Activated CD8-positive, alpha-beta T cell treated with anti-CD3 and anti-CD28 coated beads, Interleukin-2, amount 10 ng/mL, durations not matched to agents 7 days and 5 days (primary cell): ENCODE measurements at places on chromosomes 16 and 17. TPM values are rescaled to one million over a fixed set of nuclear protein-coding genes. Genes with fewer than 3 reads are reported as not detected.
A peak's percentile ranks its signal among the peaks of the same experiment; 100 is the strongest.

- H3K4me1 ChIP-seq: peaks cover 5% of the 10 kb centered on the region
- peaks cover 2% of the 10 kb centered on the region for H3K36me3 ChIP-seq
- H3K4me3 ChIP-seq: no peak overlapping the region
- no peaks in the 10 kb centered on the region for H3K27me3 ChIP-seq
- DNase-seq: no peak
Measured at GRCh38 chr16:57760357-57761160, 25.0 kb downstream of the KATNB1 start.

The HOXB5 gene
- not detected for total RNA-seq

DNA sequence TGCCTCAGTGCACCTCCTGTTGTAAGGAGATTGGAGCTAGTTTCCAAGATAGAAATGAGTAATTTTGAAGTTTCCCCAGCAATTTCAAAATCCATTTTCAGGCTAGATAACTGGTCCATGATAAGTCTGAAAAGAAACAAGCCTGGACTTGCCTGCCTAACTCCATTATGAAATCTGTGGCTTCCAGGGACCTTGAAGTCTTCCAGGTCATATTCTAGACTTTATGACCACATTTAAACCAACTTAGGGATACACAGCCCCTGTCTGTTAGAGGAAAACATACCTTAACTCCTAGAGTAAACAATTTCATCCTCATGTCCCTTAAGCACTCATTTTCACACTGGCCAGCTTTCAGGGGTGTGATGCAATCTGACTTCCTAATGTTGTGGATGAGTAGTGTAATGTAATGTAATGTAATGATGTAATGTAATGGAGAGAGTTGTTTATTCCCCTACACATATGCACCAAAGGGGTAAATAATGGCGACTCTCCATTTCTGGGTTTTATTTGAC is 96.7 kb upstream of the FAM20A start:
- H3K4me1 ChIP-seq: no peaks in the 10 kb centered on the region

The C17orf107 gene
- total RNA-seq: 1.1 TPM

GRCh38 chr16:75319513-75320411 is 68.3 kb upstream of the BCAR1 start:
- peaks cover 14% of the 10 kb centered on the region for H3K36me3 ChIP-seq
- DNase-seq: peak; percentile 60
- peaks cover 16% of the 10 kb centered on the region for H3K27me3 ChIP-seq
- peak overlapping the region; percentile 48 for H3K4me3 ChIP-seq

DNA sequence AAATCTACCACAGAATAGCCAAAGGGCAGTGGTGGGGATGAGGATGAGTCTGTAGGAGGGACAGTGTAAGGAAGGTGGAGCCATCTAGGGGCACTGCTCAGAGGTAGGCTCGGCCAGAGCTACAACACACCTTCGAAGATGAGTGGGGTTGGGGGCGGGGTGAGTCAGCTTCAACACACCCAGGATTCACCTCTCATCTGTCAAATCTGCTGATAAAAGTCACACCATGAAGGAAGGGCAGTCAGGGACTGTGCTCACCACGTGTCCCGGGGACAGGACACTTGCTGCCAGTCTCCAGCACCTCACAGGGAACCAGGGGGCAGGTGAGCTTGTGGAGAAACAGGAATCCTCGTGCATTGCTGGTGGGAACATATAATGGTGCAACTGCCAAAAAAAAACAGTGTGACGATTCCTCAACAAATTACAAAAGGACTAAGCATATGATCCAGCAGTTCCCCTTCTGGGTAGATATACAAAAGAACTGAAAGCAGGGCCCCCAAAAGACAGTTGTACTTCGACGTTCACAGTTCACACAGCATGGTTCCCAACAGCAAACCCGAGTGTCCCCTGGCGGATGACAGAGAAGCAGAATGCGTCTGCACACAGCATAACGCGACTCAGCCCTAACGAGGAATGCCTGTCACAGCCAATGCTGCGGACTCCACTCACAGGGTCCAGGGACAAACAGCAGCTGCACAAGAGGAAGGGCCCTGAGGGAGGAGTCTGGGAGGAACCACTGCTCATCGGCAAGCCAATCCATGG is 133.1 kb downstream of the ANKRD11 start:
- DNase-seq: peak; percentile 54
- peaks cover 94% of the 10 kb centered on the region for H3K4me1 ChIP-seq
- peaks cover 44% of the 10 kb centered on the region for H3K36me3 ChIP-seq

GRCh38 chr17:42639525-42640113 is 19.5 kb upstream of the TUBG2 start:
- H3K36me3 ChIP-seq: no peaks in the 10 kb centered on the region
- no peak overlapping the region for H3K4me3 ChIP-seq
- no peak overlapping the region for H3K27ac ChIP-seq
- H3K4me1 ChIP-seq: no peaks in the 10 kb centered on the region
- no peak for DNase-seq

DNA sequence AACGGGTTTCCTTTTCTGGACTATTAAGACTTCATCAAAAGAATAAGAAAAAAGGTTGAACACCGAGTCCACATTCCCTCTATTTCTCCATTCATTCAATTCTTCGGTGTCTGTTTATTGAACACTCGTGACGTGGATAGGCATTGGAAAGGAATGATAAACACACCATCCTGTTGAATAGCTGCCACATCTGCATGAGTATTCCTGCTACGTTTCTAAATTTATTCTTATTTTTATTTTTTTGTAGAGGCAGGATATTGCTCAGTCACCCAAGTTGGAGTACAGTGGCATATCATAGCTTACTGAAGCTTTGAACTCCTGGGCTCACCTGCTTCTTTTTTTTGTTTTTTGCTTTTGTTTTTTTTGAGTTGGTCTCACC is 80.8 kb upstream of the CIBAR2 start:
- no peak overlapping the region for H3K27ac ChIP-seq
- no peaks in the 10 kb centered on the region for H3K4me1 ChIP-seq
- DNase-seq: no peak
- H3K27me3 ChIP-seq: peaks cover 8% of the 10 kb centered on the region
- H3K4me3 ChIP-seq: no peak overlapping the region
- no peaks in the 10 kb centered on the region for H3K36me3 ChIP-seq

The CD300LB gene
- total RNA-seq: not detected

DNA sequence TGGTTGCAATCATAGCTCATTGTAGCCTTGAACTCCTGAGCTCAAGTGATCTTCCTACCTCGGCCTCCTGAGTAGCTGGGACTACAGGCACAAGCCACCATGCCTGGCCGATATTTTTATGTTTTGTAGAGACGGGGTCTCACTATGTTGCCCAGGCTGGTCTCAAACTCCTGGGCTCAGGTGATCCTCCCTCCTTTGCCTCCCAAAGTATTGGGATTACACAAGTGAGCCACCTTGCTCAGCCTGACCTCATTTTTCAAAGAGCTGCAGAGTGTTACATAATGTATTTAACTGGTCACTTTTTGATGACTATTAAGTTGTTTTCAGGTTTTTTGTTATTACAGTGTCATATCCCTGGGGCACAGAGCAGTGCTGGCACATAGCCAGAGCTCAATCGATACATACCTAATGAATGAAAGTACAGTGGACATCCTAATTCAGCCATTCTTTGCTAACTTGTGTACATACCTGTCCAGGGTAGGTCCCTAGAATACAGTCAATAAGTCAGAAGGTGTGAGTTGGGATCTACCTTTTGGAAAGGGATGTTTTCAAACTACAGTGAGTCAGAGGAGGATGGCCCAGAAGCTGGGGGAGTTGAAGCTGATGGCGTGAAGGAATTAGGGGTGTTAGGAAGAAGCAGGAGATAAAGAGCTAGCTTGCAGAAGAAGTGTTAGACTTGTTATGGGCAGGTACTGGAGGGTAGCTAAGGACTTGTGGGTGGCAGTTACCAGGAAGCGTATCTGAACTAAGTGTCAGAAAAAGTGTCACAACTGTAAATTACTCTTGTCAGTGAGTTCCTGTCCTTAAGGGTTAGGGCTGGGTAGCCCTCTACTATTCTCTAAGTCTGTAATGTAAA is 20.1 kb upstream of the CYLD start:
- no peak overlapping the region for H3K4me3 ChIP-seq
- H3K4me1 ChIP-seq: peaks cover 40% of the 10 kb centered on the region
- peaks cover 22% of the 10 kb centered on the region for H3K36me3 ChIP-seq
- DNase-seq: no peak
- peak overlapping the region; percentile 33 for H3K27ac ChIP-seq

DNA sequence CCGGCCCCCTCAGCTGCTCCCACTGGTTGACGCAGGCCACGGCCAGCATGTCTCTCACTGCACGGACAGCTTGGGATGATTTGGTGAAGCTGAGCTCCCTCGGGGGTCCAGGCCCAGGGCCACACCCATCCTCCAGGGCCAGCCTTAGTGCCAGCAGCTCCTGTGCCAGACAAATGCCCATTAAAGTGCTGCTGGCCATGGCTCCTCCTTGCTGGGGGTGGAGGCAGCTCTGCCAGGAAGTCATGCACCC is 2.5 kb downstream of the TRIM47 start:
- peak overlapping the region; percentile 91 for H3K4me3 ChIP-seq
- peaks cover 26% of the 10 kb centered on the region for H3K36me3 ChIP-seq
- H3K27ac ChIP-seq: peak overlapping the region; percentile 92
- peaks cover 47% of the 10 kb centered on the region for H3K4me1 ChIP-seq

DNA sequence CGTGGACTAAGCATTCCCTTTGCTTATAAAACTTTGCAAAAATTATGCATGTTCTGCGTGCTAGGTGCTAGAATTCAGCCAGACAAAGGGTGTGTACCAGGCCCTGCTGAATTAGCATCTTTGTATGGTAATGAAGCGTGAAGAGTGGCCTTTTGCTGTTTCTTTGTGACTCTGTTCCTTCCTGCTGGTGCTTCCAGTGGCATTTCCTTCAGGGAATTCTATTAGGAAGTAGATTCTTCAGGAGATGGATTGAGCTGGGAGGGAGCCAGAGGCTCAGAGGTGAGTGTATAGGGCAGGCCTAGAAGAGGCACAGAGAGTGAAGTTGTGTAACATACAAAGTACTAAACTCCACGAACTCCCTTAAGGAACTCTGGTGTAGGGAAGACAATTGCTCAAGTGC is 73.9 kb upstream of the ASIC2 start:
- no peak for DNase-seq
- no peaks in the 10 kb centered on the region for H3K36me3 ChIP-seq
- no peaks in the 10 kb centered on the region for H3K4me1 ChIP-seq

GRCh38 chr16:85765211-85765610 is 14.3 kb upstream of the C16orf74 start:
- no peaks in the 10 kb centered on the region for H3K36me3 ChIP-seq
- DNase-seq: no peak
- H3K27ac ChIP-seq: no peak overlapping the region
- H3K27me3 ChIP-seq: peaks cover 3% of the 10 kb centered on the region

GRCh38 chr17:57599271-57600045 is 145.6 kb downstream of the CCDC182 start:
- peaks cover 92% of the 10 kb centered on the region for H3K4me1 ChIP-seq
- no peaks in the 10 kb centered on the region for H3K27me3 ChIP-seq
- peak overlapping the region; percentile 98 for H3K27ac ChIP-seq
- peak; percentile 45 for DNase-seq

The NAGS gene
- total RNA-seq: 0.78 TPM

DNA sequence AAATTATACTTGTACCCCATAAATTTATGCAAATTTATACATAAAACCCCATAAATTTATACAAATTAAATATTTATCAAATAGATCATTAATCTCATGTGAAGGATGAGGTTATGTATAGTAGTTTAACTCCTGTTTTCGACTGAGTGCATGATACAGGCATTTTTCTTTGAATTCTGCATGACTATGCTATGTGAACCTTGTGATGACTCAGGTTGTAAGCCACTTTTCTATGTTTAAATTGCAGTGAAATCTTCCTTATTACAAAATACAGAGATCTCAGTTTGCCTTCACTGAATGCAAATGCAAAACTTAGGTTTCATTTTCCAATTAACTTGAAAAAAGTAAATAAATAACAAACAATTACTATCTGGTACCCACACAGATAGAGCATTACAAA is 843.7 kb downstream of the CDH11 start:
- no peak overlapping the region for H3K27ac ChIP-seq
- H3K4me1 ChIP-seq: no peaks in the 10 kb centered on the region
- no peaks in the 10 kb centered on the region for H3K27me3 ChIP-seq
- H3K4me3 ChIP-seq: no peak overlapping the region
- no peak for DNase-seq
- no peaks in the 10 kb centered on the region for H3K36me3 ChIP-seq

The KRTAP9-2 gene
- total RNA-seq: not detected

GRCh38 chr16:3070608-3071111 is 5.2 kb downstream of the IL32 start:
- H3K27ac ChIP-seq: peak overlapping the region; percentile 97
- no peaks in the 10 kb centered on the region for H3K27me3 ChIP-seq
- H3K36me3 ChIP-seq: peaks cover 72% of the 10 kb centered on the region
- H3K4me1 ChIP-seq: peaks cover 78% of the 10 kb centered on the region
- DNase-seq: no peak
- peak overlapping the region; percentile 100 for H3K4me3 ChIP-seq

The FSCN2 gene
- total RNA-seq: 0.74 TPM

The TM4SF5 gene
- total RNA-seq: not detected

GRCh38 chr16:67431775-67432505 is 1.0 kb downstream of the HSD11B2 start:
- H3K27ac ChIP-seq: no peak overlapping the region
- H3K4me3 ChIP-seq: peak overlapping the region; percentile 29
- peaks cover 37% of the 10 kb centered on the region for H3K27me3 ChIP-seq

DNA sequence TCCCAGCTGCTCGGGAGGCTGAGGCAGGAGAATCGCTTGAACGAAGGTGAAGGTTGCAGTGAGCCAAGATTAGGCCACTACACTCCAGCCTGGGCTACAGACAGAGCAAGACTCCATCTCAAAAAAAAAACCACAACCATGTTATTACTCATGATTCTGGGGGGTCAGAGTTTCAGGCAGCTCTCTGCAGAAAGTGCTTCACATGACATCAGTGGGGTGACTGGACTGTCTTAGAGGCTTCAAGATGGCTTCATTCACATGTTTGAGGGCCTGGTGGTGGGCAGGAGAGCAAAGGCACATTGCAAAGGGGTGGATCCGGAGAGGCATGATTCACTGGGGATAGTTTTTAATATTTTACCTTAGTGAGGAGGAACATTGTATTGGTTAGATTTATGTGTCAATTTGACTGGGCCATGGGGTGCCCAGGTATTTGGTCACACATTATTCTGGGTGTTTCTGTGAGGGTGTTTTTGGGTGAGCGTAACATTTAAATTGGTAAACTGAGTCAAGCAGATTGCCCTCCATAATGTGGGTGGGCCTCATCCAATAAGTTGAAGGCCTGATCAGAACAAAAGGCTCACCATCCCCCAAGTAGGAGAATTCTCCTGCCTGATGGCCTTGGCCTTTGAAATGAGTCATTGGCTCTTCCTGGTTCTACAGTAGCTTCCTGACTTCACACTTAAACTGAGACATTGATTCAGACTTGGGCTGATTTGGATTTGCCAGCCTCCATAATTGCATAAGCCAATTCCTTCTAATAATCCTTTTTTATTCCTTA is 109.8 kb downstream of the GOSR1 start:
- H3K27ac ChIP-seq: no peak overlapping the region
- no peaks in the 10 kb centered on the region for H3K36me3 ChIP-seq
- H3K4me3 ChIP-seq: no peak overlapping the region
- H3K4me1 ChIP-seq: peaks cover 8% of the 10 kb centered on the region

The PITPNM3 gene
- 0.68 TPM for total RNA-seq
